Stimulated activated CD8-positive, alpha-beta memory T cell treated with anti-CD3 and anti-CD28 coated beads, Interleukin-15, amount 100 ng/mL, for 4 hours (primary cell): ENCODE measurements at places on chromosomes 3 and 15.
A peak's percentile ranks its signal among the peaks of the same experiment; 100 is the strongest.

GRCh38 chr3:14379843-14380242 is 22.6 kb upstream of the SLC6A6 start:
- no peak for DNase-seq

- DNase-seq: no peak
Observed at GRCh38 chr3:78130741-78131290, 1090.9 kb downstream of the ROBO2 start.

GRCh38 chr3:194540274-194540905 is 53.6 kb upstream of the ATP13A3 start:
- no peak for DNase-seq

DNA sequence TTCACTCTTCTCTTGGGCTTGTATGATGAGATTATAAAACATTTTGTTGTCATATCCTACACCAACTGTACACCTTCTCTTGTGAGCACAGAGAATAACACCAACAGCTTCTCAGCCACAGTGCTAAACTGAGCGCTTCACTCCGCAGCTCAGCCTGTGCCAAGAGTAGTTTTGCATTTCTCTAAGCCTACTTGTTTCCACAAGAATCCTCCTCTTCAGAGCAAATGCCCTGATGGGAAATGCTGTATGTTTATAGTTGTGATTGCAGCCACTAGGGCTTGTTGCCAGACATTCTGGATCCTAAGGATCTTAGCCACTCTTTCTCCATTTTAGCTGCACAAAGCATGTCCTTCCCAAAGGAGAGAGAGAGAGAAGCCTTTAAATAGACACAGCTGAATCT is 138.8 kb upstream of the PLXND1 start:
- no peak for DNase-seq

GRCh38 chr3:58161435-58162398 is 49.1 kb downstream of the DNASE1L3 start:
- DNase-seq: no peak

DNA sequence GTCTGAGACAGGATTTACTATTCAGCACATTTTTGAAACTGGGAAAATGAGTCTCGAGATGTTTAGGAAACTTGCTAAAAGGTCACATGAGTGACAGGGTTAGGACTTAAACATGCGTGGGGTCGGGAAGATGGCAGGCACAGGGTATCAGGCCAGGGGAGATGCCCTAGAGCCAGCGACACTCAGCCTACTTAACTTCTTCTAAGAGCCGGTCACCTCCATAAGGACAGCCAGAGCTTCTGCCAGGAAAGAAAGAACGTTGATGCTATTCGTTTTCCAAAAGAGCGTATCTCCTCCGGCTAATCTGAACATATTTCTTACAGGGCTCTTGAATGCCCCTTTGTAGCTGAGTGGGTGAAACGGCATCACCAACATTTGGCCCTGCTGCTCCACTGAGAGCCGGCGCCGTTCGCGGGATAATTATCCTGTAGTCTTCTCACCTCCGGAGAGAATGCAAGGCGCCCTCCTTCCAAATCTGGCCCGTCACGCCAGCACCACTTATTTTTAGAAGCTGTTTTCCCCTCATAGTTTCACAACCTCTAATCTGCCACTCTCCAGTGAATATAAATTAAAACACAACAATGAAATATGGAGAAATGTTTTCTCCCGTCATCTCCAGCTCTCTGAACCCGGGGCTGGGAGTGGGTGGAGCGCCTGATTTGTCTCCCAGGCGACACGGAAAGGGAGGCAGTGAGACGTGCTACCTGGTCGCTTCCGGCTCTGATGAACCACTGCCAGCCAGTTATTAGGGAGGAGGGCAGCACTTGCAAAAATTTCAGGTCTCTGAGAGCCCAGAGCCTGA is 58.5 kb downstream of the LIPC start:
- no peak for DNase-seq

GRCh38 chr3:101096444-101096843 is 103.2 kb upstream of the ABI3BP start:
- no peak for DNase-seq

- no peak for DNase-seq
Observed at GRCh38 chr3:32176989-32177701, 61.3 kb upstream of the CMTM8 start.

DNA sequence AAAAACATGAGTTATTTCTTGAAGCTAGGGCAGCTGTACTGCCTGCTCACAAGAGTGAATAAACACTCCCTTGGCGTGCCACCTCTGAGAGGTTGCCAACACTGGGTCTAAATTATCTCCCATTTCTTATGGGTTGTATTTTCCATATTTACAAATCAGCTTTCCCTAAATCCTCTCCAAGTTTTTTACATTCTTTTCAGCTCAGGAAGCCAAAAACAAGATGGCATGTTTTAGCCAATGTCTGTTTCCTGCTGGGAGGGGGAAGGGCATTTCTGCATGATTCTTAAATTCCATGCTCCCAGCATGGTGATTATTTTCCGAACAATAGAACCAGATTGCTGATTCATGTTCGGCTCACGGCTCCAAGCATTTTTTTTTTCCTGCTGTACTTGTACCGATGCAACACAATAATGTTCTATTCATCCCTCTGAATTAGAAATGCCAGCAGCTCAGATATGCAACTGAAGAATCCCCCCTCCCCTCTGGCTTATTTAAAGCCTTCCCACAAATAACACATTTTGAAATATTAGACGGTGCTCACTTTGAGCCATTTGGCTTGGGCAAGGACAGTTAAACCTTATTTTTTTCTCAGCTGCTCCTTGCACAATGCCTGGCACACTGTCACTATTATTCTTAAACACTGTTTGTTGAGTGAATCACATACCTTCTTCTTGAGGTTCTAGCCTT is 252.5 kb downstream of the THRB start:
- DNase-seq: no peak

DNA sequence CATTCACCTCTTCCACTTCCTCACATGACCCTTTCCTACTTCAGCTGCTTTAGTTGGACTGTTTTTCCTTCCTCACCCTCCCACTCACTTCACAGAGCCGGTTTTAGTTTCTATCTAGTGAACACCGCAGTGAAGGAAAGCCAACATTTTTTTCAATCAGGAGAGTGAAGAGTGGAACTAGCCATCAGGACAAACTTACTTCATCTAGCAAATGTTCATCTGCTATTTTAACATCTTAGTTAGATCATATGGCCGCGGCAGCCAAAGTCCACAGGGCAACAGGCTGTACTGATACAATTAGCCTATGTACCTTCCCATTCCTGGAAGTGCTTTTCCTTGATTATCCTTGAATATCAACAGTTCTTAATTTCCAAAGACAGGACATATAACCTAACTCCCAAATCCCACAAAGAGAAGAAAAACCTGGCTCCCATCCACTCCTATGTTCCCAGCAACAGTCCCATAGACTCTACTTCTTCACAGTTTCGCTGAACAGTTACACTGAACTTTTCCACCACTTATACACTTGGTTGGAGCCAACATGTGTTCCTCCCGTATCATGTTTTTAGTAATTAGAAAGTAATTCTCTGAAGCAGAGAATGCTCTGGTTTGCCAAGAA is 456.2 kb upstream of the THBS1 start:
- no peak for DNase-seq

DNA sequence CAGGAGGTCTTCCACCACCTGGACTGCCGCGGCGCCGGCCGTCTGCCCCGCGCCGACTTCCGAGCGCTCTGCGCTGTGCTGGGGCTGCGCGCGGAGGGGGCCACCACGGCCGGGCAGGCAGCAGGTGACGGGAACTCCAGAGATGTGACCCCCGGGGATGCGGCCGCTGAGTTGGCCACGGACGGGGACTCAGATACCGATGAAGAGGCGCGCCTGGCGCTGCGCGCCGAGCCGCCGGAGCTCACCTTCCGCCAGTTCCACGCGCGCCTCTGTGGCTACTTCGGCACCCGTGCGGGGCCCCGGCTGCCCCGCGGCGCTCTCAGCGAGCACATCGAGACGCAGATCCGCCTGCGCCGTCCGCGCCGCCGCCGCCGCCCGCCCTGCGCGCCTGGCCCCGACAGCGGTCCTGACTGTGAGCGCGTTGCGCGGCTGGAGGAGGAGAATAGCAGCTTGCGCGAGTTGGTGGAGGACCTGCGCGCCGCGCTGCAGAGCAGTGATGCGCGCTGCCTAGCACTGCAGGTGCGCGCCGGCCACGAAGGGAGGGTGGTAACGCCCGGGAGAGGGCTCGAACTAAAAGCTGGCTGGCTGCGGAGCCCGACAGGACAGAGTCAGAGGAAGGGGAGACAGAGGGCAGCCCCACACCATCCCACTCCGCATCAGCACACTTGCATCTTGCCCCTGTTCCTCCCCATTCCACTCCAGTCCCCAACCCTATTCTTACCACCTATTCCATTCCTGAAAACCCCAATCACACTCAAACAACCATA is 885 bp downstream of the EFCC1 start:
- no peak for DNase-seq

GRCh38 chr3:185042312-185043050 is 110.4 kb downstream of the C3orf70 start:
- no peak for DNase-seq

DNA sequence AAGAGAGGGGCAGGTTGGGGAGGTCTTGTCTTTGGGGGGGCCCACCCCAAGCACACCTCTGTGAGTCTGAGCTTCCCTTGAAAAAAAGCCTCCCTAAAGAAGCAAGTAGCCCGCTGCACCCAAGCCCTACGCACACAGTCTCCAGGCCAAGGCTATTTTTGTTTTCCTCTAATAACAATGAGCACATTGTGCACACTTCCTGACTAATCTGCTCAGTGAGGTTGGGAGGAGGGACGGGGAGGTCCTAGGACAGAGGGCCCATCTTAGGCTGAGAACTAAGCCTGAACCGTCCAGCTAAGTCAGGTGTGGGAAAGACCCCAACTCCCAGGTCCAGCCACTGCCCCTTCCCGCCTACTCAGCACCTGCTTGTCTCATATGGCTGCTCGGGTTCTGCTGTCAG is 87.2 kb downstream of the HMG20A start:
- DNase-seq: no peak

DNA sequence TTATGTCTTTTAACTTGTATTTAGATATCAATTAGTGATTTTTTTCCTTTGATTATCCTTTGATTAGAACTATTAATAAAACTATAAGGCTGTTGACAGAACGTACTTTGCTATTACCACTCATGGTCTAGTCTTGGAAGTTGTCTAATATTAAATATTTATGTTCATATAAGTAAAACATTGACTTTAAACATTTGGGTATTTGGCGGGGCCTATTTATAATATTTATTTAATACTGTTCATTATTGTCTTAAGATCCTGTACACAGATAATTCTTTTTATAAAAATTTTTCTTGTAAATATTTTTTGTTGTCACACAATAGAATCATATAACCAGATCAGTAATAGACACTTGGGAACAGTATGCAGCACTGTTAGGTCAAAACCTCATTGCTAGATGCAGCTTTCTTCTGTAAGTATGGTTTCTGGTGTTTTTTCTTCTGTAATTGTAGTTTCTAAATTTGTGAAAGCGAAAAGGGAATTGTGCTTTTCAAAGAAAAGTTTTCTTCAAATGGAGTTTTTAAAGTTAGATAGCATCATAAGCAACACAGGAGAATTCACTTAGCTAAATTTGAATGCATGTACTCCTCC is 93.4 kb downstream of the FNDC3B start:
- no peak for DNase-seq

DNA sequence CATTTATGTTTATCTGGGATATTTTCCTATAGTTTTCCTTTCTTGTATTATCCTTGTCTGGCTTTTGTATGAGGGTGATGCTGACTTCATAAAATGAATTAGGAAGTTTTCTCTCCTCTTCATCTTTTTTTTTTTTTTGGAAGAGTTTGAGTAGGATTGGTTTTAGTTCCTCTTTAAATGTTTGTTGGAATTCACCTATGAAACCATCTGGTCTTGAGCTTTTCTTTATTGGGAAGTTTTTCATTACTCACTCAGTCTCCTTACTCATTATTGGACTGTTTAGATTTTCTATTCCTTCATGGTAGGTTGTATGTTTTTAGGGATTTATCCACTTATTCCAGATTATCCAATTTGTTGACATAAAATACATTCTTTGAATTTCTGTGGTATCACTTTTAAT is 18.7 kb upstream of the MASP1 start:
- DNase-seq: no peak

GRCh38 chr3:115350606-115351005 is 203.5 kb upstream of the ZBTB20 start:
- DNase-seq: no peak

DNA sequence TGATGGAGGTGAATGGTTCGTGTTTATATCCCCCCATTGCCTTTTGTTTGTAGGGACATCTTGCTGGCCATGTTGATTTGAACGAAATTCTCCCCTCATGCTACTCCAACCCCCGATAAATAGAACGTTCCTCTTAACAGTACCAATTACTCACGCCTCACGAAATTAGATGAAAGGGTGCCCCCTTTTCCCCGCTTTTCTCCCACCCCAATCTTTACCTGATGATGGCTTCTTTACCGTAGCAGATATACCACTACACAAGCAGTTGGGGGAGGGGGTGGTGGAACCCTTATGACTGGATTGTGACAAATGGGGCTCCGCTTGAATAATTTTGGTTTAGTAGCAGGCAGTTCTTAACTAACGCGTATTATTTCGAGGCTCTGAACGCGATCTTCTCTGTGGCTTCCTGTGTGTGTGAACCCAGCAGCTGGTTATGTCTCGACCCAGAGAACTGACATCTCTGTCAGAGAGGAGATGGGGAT is 1.1 kb downstream of the PIAS1 start:
- peak; percentile 17 for DNase-seq

DNA sequence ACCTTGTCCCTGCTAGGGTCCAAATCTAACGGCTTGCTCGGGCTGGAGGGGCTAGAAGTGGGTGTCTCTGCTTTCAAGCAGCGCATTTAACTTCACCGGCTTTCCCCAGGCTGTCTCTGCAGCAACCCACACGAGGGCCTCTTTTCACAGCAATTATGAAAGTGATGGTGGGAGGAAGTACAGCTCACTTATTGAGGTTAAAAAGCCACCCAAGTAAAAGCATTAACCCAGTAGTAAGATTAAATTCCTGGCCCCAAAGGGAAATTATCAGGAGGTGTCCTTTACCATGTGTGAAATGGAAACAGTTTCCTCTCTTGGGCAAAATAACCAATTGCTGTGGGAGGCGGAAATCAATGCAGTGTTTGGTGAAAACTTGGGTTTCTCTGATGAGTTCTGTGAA is 41.1 kb downstream of the NGRN start:
- no peak for DNase-seq

- no peak for DNase-seq
Observed at GRCh38 chr3:50100386-50100785, 11.7 kb downstream of the RBM5 start.

DNA sequence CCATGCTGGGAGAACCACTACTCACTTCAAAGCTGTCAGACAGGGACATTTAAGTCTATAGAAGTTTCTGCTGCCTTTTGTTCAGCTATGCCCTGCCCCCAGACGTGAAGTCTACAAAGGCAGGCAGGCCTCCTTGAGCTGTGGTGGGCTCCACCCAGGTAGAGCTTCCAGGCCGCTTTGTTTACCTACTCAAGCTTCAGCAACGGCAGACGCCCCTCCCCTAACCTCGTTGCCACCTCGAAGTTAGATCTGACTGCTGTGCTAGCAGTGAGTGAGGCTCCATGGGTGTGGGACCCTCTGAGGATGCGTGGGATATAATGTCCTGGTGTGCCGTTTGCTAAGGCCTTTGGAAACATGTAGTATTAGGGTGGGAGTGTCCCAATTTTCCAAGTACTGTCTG is 276.7 kb downstream of the ZIC4 start:
- DNase-seq: no peak

- no peak for DNase-seq
Observed at GRCh38 chr3:170584585-170585007, 1.3 kb downstream of the SLC7A14 start.

GRCh38 chr15:81289910-81290309 is 34.0 kb downstream of the STARD5 start:
- DNase-seq: no peak

GRCh38 chr3:129104051-129104450 is 17.6 kb downstream of the RAB43 start:
- no peak for DNase-seq
